ENCODE measurements at places on chromosomes 3 and 15. TPM values are rescaled to one million over a fixed set of nuclear protein-coding genes. Genes with fewer than 3 reads are reported as not detected.

The ZNF619 gene
- total RNA-seq, result 3.7 TPM

The SGO1 gene
- total RNA-seq, result 4.8 TPM

The KBTBD13 gene
- not detected for total RNA-seq

The ACP3 gene
- total RNA-seq, result 4.4 TPM

The PAK6 gene
- total RNA-seq, result 39.2 TPM

The TJP1 gene
- total RNA-seq, result 46.3 TPM

The TMEM158 gene
- total RNA-seq, result 8.8 TPM

The CAMK2N2 gene
- not detected for total RNA-seq

The PEAK1 gene
- 6.2 TPM for total RNA-seq

The BOC gene
- total RNA-seq, result 2.2 TPM

The FOXB1 gene
- not detected for total RNA-seq

The OCA2 gene
- 0.88 TPM for total RNA-seq

The FHIT gene
- 3.7 TPM for total RNA-seq

The CYP1A1 gene
- total RNA-seq, result 10.3 TPM

The MAP3K13 gene
- total RNA-seq, result 21.9 TPM

The PRR23B gene
- total RNA-seq, result not detected

The RSRC1 gene
- 20.8 TPM for total RNA-seq

The TGM5 gene
- 0.92 TPM for total RNA-seq

The GPR156 gene
- 0.14 TPM for total RNA-seq

The ZMYND10 gene
- 1.1 TPM for total RNA-seq

The SERINC4 gene
- 0.19 TPM for total RNA-seq

The RETNLB gene
- not detected for total RNA-seq

The STX19 gene
- total RNA-seq, result 0.74 TPM

The NOX5 gene
- not detected for total RNA-seq

All from airway epithelial cell (primary cell).